ENCODE measurements at places on chromosomes 7 and 10. TPM values are rescaled to one million over a fixed set of nuclear protein-coding genes. Genes with fewer than 3 reads are reported as not detected.

The ZPBP gene
- not detected for total RNA-seq

The TMEM130 gene
- 0.19 TPM for total RNA-seq

The AKR1C2 gene
- total RNA-seq = 3,442 TPM

The ANKRD30A gene
- 0.64 TPM for total RNA-seq

The TRDMT1 gene
- total RNA-seq = 2.8 TPM

The ADAM22 gene
- total RNA-seq = 0.34 TPM

The PDIA4 gene
- total RNA-seq = 200 TPM

The ACSM6 gene
- total RNA-seq = not detected

The AP5Z1 gene
- 30.5 TPM for total RNA-seq

The GJD4 gene
- total RNA-seq = not detected

The PDE1C gene
- total RNA-seq = 7.1 TPM

The HOXA2 gene
- total RNA-seq = 1.4 TPM

The LHFPL3 gene
- not detected for total RNA-seq

The CCL24 gene
- not detected for total RNA-seq

The TUBAL3 gene
- total RNA-seq = 0.52 TPM

The TSPAN13 gene
- 10.9 TPM for total RNA-seq

The ARID5B gene
- 2.8 TPM for total RNA-seq

The TAS2R41 gene
- not detected for total RNA-seq

The TRIL gene
- not detected for total RNA-seq

The CYP2C8 gene
- total RNA-seq = not detected

The MEIG1 gene
- total RNA-seq = not detected

The PRF1 gene
- not detected for total RNA-seq

The ANK3 gene
- 0.78 TPM for total RNA-seq

The CPA2 gene
- not detected for total RNA-seq

The CALD1 gene
- total RNA-seq = 68.6 TPM

The SBDS gene
- total RNA-seq = 107 TPM

The FEZF1 gene
- not detected for total RNA-seq

The CBX3 gene
- 234 TPM for total RNA-seq

The CYP3A4 gene
- not detected for total RNA-seq

The LRRC18 gene
- total RNA-seq = not detected

The RBP3 gene
- total RNA-seq = not detected

The MRC1 gene
- total RNA-seq = 0.02 TPM

The FAM13C gene
- 0.28 TPM for total RNA-seq

The PRSS37 gene
- total RNA-seq = not detected

The WIPF3 gene
- 0.49 TPM for total RNA-seq

The FRMD4A gene
- total RNA-seq = 4.9 TPM
